H9 (cell line): ENCODE measurements at places on chromosomes 11 and 22.

DNA sequence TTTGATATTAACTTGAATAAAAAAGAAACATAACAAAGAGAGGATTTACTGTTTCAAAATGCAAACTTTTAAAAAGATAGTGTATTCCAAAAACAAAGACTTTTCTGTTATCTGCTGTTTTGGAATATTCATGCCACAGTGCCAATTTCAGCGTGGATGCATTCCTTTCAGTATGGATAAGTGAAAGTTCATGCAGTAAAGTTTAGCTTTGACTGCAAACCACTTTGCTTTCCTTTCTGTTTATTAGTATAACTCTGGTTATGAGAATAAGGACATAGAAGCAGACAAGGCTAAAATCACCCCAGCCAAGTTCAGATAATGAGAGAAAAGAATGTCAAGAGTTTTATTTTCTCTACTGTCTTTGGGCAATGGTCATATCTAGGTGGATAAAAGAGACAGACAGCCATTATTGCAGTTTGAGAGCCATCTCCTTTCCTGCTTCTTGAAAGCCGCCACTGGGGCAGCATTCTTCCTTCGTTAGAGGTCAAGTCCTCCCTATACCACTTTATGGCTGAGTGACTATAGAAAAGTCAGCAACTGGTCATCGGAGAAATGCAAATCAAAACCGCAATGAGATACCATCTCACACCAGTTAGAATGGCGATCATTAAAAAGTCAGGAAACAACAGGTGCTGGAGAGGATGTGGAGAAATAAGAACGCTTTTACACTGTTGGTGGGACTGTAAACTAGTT lies 82.4 kb upstream of the BLID start:
- no peak for DNase-seq

DNA sequence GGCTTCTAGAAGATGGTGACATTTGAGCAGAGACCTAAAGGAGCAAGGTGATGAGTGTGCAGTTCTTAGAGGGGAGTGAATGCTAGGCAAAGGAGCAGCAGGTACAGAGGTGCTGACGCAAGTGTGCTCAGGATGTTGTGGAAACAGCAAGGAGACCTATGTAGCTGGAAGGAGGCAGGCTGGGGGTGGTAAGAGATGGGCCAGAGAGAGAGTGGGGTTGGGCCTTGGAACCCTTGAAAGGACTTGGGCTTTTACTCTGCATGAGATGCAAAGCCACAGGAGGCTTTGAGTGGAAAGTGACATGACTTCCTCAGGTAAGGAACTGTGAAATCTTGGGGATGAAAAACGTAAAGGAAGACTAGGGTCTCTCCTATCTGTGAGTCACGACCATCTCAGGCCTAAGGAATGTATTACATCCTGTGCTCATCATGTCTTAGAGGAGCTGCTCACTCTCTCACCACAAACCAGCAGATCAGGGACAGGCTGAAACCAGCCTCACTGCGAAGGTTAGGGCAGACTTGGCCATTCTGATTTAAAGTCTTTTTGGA lies 65.4 kb downstream of the MICAL2 start:
- no peak for DNase-seq

GRCh38 chr11:26470992-26471391 lies 101.1 kb downstream of the MUC15 start:
- DNase-seq, result no peak

DNA sequence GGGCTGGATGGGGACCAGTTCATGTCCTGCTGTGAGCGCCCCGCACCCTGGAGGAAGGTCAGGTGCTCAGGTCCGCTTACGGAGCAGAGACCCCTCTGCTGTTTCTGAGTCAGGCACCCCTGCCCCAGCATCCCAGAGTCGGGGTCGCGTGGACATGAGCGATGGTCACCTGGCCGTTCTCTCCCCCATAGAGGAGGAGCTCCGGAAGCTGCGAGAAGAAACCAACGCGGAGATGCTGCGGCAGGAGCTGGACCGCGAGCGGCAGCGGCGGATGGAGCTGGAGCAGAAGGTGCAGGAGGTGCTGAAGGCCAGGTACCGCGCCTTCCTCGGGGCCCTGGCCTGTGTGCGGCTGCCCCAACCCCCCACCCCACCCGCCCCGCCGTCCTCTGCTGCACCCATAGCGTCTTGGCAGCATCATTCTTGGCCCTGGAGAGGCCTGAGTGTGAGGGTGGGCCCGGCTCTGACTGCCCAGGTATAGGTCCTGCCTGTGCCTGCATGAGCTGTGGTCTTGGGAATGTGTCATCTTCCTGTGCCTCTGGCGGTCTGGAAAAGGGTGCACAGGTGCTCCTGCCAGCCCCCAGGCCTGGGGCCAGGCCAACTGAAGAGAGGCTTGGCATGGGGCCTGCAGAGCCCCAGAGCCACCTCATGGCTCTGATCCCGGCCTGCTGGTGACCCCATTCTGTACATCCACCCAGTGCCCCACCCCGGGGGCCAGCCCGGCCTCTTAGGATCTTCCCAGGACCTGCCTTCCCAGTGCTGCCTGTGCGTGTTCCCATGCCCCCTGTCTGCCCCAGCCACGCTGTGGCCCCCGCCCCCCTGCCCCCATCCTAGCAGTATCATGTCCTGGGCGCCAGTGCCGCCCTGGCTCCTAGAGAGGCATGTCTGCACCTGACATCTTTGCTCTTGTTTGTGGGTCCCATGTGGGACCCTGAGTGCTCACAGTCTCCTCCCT lies 38.1 kb downstream of the GRAMD4 start:
- no peak for DNase-seq

GRCh38 chr22:39530692-39531331 lies 1.7 kb downstream of the RPS19BP1 start:
- no peak for DNase-seq

- no peak for DNase-seq
These were observed 1121.6 kb downstream of the BRD1 start for GRCh38 chr22:48705917-48706605.

DNA sequence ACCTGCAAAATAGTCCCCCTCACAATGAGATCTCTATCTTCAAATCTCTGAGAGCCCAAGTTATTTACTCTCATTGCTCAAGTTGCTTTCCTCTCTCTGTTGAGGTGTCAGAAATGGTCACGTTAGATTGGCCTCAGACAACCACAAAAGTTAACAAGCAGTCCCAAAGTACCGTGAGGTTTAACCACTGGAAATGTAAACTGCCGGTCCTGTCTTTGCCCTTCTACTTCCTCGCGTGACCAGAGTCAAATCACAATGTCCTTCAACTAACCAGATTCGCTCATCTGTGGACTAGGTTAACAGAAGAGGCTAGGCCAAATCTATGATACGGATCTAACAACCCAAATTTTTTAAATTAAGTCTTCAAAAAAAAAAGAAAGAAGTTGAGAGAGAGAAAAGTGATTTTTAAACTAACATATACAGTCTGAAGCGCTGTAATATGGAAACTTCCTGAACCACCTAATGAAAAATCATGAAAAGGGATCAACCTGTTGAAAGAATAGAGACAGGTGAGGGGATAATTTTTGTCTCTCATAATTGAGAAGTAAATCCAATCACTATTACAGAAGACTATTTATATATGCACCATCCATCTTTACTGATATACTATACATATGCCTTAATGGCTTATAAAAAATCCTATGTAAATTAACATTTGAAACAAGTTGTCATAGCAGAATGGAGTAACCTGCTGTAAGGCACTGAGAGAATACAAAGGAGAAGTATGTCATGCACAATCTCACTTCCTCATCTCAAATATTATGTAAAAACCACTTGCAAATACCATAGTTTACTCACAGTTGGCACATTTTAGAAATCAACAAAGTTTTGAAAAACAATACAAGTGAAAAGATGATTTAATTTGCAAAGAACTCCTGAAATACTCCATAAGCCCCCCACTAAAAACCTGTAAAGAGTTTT lies 3.3 kb upstream of the JAML start:
- DNase-seq, result no peak

DNA sequence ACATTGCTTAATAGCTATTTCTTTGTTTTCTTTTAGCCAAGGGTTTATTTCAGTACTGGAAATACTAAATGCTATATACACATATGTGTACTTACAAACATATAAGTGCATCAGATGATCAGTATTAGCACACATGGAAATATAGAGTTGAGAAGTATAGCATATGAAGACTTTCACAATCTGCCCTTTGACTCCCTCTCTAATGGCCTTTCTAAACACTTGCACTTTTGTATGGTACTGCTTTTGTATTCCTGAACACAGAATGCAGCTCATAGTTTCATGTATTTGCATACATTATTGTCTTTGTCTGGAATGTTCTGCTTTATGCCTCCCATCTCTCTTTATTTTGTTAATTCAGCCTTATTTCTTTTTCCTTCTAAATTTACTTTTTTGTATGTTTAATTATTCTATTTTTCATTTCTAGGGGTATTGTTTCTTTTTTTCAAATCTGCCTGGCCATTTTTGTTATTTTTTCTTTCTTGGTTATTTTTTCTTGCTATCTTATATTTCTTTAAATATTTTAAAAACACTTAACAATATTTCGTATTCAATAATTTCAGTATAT lies 28.8 kb downstream of the ACER3 start:
- no peak for DNase-seq

DNA sequence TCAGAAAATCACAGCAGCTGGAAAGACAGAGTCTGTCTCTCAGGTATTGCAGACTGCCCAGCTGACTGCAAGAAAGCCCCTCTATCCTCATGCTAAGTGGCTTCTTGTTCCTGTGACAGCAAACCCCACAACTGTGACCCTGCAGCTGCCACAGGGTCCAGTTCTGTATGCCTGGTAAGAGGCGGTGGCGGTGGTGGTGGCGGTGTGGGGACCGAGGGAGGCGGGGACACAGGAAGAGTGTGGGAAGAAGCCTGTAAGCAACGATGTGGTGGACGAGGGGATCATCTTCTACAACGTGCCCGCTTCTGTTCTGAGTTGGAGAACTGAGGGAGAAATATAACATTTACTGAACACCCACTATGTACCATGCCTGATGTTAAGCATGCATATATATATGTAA lies 112.4 kb downstream of the TENM4 start:
- no peak for DNase-seq

- no peak for DNase-seq
These were observed 12.2 kb downstream of the USP2 start for GRCh38 chr11:119369132-119369925.

GRCh38 chr11:94790197-94790596 lies 22.0 kb downstream of the AMOTL1 start:
- no peak for DNase-seq

- DNase-seq, result no peak
These were observed 186.1 kb downstream of the SHANK2 start for GRCh38 chr11:71066311-71066710.

DNA sequence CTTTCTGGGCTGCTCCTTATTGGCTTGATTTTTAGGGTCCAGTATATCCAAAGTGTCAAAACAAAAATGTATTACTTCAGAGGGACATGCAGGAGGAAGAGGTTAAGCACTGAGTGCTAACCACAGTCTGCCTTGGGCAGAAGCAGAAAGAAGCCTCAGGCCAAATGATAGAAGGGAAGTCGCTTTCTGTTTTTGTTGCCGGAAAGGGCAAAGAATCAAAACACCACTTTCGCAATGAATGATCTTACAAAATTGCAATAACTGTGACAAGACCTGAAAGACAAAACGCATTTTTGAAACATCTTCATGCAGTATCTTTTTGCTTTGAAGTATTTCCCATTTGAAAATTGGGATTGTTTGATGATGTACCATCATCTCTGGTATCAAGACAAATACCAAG lies 70.1 kb upstream of the PICALM start:
- DNase-seq, result no peak

- peak; percentile 66 for DNase-seq
These were observed at the start of gene PTPN5 for GRCh38 chr11:18791207-18791968. Gene PTPN5 (minus strand): TSS chr11:18791798. CDS start chr11:18771958, 19,840 bp downstream.

- no peak for DNase-seq
These were observed 5.4 kb upstream of the MCAM start for GRCh38 chr11:119322360-119322739.

- no peak for DNase-seq
These were observed 32.1 kb upstream of the GNB1L start for GRCh38 chr22:19886605-19887255.

DNA sequence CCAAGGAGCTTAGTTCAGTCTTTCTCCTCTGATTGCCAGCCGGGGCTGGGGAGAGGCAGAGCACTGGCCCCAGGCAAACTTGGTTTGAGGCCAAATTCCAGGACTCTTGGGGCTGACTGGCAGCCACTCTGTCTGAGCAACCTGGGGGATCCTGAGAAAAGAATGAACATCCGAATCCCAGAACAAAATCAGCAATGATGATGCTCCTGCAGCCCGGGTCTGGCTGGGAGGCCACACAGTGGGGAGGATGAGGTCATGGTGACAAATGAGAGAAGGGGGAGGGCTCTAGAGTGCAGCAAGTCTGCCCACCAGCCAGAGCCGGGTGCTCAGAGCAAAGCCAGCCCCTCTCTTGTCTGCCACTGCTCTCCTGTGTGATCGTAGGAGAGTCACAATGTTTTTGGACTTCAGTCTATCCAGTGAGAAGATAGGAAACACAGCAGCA lies 71.8 kb upstream of the PAX6 start:
- DNase-seq, result peak; percentile 36

DNA sequence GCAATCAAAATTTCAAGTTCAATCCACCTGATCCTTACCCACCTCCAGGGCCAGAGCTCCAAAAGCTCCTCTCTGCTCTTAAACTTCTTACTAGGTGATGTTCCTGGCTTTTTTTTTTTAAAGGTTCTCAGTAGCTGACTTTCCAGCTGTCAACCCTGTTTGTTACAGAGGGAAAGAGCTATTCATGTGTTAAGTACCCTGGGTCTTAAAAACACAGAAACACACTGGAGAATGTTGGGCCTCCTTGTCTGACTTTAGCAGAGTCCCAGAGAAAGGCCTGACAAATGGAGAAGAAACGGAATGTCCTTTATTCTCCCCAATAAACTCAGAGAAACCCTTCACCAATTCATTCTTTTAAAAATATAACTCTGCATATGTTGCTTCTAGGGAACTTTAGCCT lies 3.2 kb downstream of the LRRC4C start:
- peak; percentile 28 for DNase-seq

DNA sequence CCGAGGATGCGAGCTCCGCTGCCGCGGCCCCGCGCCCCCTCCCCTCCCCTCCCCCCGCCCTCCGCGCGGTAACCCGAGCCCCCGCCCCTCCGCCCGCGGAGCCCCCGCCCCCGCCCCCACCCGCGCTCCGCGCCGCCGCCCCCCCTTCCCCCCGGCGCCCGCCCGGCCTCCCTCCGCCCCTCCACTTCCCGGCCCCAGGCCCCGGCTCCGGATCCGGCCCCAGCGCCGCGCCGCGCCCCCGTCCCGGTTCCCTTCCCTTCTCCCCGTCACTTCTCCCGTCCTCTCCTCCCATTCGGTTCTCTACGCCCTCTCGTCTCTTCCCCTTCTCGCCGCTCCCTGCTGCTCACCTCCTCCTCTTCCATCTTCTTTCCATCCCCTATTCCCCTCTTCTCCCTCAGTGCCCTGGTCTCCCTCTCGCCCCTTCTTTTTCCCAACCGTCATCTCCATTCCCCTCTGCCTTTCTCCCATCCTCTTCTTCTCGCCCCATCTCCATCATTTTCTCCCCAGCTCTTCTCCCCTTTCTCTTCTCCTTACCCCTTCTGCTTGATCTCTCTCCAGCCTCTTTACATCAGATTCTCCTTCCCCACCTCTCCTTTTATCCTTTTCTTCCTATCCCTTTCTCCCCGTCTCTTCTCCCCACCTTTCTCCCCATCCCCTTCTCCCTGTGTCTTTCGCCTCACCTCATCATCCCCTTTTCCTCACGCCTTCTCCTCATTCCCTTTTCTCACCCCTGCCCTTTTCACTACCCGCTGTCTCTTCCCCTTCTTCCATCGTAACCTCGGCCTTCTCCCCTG lies at the start of gene DCHS1:
Gene DCHS1 (minus strand): TSS at position 20 of the 794 bp plus-strand sequence. CDS start 14,196 bp downstream, outside the sequence.
- no peak for DNase-seq

- DNase-seq, result no peak
These were observed 840.2 kb upstream of the CNTN5 start for GRCh38 chr11:98180511-98180910.

- no peak for DNase-seq
These were observed 54.4 kb upstream of the DRD2 start for GRCh38 chr11:113529606-113530005.
